Psoas muscle (tissue), 8 donors: ENCODE measurements at places on chromosomes 4 and X. TPM values are rescaled to one million over a fixed set of nuclear protein-coding genes. Genes with fewer than 3 reads are reported as not detected.

AKAP14 gene
- not detected for total RNA-seq

SPATA4 gene
- 0.44 TPM for total RNA-seq

ADH1A gene
- 0.30 TPM for total RNA-seq

RPS6KA3 gene
- total RNA-seq = 56.4 TPM

RNF150 gene
- total RNA-seq = 12.6 TPM

SEC24D gene
- 6.0 TPM for total RNA-seq

DNA sequence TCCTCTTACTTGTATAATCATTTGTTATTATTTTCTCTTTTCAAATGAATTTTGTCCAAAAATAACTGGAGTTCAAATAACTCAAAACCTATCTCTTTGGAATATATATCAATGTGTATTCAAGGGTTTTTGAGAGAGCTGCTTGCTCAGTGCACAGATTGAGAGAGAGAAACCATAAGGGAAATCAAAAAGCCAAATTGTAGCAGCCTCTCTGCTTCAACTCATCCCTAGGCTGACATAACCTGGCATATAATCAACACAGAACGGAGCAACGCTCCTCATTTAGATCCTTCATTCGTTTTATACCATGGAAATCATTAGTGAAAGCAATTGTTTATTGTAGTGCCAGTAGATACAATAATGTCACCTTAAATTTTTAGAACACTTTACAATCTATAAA, 1.8 kb upstream of the GPM6A start:
- DNase-seq = no peak

DNA sequence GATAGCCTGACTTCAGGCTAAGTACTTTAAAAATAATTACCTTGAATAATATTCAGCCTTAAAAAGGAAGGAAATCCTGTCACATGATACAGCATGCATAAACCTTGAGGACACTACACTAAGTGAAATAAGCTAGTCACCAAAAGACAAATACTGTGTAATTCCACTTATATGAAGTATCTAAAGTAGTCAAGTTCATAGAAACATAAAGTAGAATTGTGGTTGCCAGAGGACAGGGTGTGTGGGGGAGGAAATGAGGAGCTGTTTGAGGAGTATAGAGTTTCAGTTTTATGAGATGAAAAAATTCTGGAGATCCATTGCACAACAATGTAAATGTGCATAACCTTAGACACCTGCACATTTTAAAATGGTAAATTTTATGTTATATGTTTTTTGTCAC, 5.6 kb upstream of the STPG2 start:
- no peak for DNase-seq

DNA sequence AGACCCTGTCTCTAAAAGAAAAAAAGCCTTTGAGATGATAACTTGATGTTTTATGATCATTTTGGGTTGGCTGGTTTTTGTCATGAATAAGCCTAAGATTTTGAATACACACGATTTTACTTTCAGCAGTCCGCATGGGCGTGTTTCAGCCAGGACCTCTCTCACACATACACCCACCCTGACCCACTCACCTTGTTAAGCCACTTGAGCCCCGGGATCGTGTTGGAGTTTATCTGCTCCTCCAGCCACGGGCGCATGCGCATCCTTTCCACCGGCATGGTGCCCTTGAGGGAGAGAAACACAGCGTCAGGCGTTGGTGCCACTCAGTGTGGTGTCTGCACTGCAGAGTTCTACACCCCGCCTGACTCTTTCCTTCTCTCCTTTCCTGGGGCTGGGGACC, 45.6 kb downstream of the IRF2 start:
- DNase-seq = no peak

- no peak for DNase-seq
Observed at GRCh38 chrX:149453906-149454822, 50.9 kb downstream of the IDS start.

GRCh38 chrX:85215946-85216345, 27.6 kb downstream of the SATL1 start:
- DNase-seq = no peak
